Fibroblast of lung (primary cell): ENCODE measurements at places on chromosomes 12 and 14. TPM values are rescaled to one million over a fixed set of nuclear protein-coding genes. Genes with fewer than 3 reads are reported as not detected.

The NCKAP5L gene
- 11.6 and 14.2 TPM in 2 replicates for total RNA-seq

The TBK1 gene
- 35.4 and 42.9 TPM in 2 replicates for total RNA-seq

The OVCH1 gene
- 0.51 and 1.2 TPM in 2 replicates for total RNA-seq

The B4GALNT1 gene
- 0.51 and 2.3 TPM in 2 replicates for total RNA-seq

The PMCH gene
- not detected in 2 replicates for total RNA-seq

The PRR4 gene
- 0.66 and 0.77 TPM in 2 replicates for total RNA-seq

The CD9 gene
- total RNA-seq: 266 and 856 TPM in 2 replicates

The CACNA1C gene
- total RNA-seq: 7.4 and 11.4 TPM in 2 replicates

The HOXC5 gene
- under 0.01 TPM in 1 of 2 replicates, not detected in the other for total RNA-seq

The MYO1H gene
- 0.77 TPM in 1 of 2 replicates, not detected in the other for total RNA-seq

The PLEKHG7 gene
- not detected in 2 replicates for total RNA-seq

The IFNG-AS1 gene
- not detected in 2 replicates for total RNA-seq

The CHURC1 gene
- total RNA-seq: 38.6 and 47.8 TPM in 2 replicates

The IL22 gene
- not detected in 2 replicates for total RNA-seq

The OAS2 gene
- total RNA-seq: 2.3 and 3.1 TPM in 2 replicates

The MYRFL gene
- under 0.01 TPM in 1 of 2 replicates, not detected in the other for total RNA-seq

The CTSG gene
- not detected in 2 replicates for total RNA-seq

The CD69 gene
- not detected in 2 replicates for total RNA-seq

The SSPN gene
- 9.8 and 18.5 TPM in 2 replicates for total RNA-seq

The MYL6B gene
- 71.7 and 98.6 TPM in 2 replicates for total RNA-seq

The CFAP73 gene
- total RNA-seq: not detected in 2 replicates

The UBE3B gene
- total RNA-seq: 35.7 and 49.7 TPM in 2 replicates

The TMPRSS12 gene
- total RNA-seq: not detected in 2 replicates

The ETV6 gene
- 3.6 and 4.3 TPM in 2 replicates for total RNA-seq

The GLTP gene
- total RNA-seq: 37.8 and 51.2 TPM in 2 replicates

The SIX1 gene
- 1.8 and 8.3 TPM in 2 replicates for total RNA-seq

The SERPINA12 gene
- not detected in 2 replicates for total RNA-seq

The ATG101 gene
- 90.3 and 103 TPM in 2 replicates for total RNA-seq

The GPD1 gene
- total RNA-seq: under 0.01 TPM in 1 of 2 replicates, not detected in the other
